ENCODE measurements at places on chromosomes 5 and 9.

DNA sequence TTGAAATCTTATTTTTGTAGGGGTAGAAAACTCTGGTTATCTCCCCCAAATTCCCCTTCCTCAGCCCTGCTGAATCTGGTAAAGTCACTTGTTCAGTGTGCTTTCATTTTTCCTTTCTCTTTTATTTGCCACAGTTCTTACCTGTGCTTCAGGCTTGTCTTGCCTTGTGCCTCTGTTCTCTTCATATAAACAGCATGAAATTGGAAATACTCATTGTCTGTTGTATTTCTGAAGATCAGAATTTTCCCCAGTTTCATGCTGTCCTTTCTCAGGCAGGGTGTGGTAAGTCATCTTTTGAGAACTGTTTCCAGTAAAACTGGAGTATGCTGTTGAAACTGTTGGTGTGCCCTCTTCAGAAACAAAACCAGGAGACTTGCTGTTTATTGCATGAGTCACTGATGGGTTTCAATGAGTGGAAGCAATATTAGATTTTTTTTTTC is 7.0 kb downstream of the PAM start:
- DNase-seq: peak; percentile 52

DNA sequence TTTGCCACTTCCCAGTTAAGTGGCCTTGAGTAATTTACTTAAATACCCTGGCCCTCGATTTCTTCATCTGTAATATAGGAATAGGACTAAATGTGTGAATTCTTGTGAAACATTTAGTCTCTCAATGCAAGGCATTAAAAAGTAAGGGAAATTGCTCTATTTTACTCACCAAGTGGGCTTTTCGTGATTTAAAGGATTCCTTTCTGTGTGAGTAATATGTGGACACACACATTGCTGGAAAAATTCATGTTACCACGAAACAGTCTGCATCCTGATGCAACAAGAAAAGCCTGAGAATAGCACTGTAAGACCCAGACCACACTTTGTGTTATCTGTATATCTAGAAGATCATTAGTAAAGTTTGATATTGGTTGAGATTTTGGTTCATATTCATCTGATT is 1243.0 kb upstream of the CDH9 start:
- no peak for DNase-seq

DNA sequence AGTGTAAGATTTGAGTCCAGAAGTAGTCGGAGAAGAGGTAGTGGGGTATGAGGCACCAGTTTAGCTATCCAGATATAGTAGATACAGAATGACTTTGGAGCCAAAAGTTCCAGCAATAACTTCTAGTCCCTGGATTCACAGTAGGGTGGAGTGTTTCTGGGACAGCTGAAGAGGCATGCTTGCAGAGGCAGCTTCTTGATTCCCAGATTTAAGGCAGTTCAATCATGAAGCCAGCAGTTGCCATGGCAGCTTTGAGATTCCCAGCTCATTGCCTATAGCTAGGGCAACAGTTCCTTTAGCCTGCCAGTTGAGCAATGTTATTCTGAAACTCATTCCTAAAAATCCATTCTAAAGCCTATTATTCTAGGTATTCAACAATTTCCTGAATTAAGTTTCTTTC is 79.2 kb downstream of the LIX1 start:
- DNase-seq: no peak

- no peak for DNase-seq
These were observed 202.0 kb upstream of the HAPLN1 start for GRCh38 chr5:83922699-83923098.

- no peak for DNase-seq
These were observed 57.1 kb downstream of the PSD2 start for GRCh38 chr5:139852696-139853095.

DNA sequence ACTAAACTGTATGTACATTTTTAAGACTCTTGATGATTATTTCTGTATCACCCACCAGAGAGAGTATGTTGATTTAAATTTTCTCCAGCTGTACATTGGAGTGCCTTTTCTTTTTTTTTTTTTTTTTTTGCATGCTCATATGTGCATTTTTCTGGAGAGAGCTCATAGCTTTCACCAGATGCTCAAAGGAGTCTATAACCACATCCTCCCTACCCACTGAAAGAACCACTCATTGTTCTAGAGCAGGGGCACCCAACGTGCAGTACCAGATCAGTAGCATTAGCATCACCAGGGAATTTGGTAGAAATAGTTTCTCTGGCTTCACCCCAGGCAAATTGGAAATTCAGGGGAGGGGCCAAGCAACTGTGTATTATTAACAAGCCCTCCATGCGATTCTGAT is 53.9 kb upstream of the TMEM171 start:
- peak; percentile 83 for DNase-seq

- no peak for DNase-seq
These were observed 192.8 kb downstream of the FER start for GRCh38 chr5:108940506-108940905.

DNA sequence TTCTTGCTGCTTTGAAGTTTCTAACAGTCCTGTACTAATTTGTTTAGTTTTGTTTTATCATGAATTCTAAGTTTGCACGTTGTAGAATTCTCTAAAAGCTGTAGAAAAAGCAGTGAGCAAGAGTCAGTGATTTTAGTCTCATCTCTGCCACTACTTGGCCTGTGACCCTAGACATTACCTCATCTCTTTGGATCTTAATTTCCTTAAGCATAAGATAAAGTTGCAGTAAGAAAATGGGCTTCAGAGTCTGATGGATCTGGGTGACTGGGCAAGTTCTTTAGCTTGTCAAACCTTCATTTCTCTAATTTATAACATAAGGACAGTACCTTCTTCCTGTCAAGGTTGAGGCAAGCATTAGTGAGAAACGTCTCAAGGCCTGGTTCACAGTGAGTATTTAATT is 247.9 kb downstream of the DMRT2 start:
- no peak for DNase-seq

DNA sequence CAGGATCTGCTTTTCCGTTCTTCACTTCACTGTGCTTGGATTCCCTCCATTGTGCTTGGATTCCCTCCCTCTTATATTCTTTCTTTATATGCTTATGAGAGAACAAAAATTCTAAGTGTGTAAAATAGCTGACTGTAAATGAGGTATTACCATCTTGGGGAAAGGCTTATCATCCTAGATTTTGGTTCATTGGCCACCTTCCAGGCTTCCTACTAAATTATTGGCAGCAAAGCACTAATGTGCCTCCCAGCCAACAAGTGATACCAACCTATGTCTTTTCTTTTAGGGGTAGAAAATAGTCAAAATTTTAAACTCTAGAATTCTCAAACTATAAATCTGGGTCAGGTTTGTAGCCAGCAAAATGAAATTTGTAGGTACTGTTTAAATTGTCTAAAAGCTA is 52.7 kb downstream of the NDUFAF2 start:
- peak; percentile 39 for DNase-seq

GRCh38 chr9:108274971-108275370 is 580.8 kb downstream of the ACTL7B start:
- no peak for DNase-seq

GRCh38 chr5:82802954-82803353 is 274.2 kb downstream of the TMEM167A start:
- DNase-seq: no peak

GRCh38 chr5:75450069-75450468 is 61.4 kb downstream of the CERT1 start:
- DNase-seq: no peak

DNA sequence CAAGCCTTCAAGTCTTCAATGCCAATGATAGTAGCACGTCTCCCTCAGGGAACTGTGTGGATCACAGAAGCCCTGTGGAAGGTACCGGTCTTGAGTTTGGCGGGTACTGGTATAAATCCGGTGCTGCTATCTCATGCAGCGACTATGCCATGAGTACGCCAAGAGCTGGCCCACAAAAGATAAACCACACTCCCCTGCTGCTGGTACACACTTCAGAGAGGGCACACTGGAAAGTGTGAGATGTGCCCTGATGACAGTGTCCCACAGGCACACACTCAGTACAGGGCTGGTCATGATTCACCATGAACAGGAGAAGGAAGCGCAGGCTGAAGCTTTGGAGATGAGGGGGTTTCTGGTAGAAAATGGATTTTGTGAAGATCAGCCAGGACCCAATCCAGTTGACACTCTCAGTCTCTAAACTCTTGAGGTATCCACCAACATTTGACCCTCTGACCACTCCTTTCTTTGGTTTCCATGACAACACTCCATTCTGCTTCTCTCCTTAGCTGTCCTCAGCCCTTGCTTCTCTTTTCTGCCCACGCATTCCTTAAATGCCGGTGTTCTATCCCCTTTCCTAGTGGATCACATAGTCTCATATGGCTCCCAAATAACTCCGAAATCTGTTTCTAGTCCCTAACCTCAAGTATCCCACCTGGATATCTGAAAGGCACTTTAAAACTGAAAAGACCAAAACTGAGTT is 5.1 kb downstream of the AMACR start:
- DNase-seq: peak; percentile 67

GRCh38 chr5:72451741-72452505 is 55.3 kb downstream of the ZNF366 start:
- DNase-seq: peak; percentile 100

- no peak for DNase-seq
These were observed 10.3 kb upstream of the URM1 start for GRCh38 chr9:128360826-128361225.

DNA sequence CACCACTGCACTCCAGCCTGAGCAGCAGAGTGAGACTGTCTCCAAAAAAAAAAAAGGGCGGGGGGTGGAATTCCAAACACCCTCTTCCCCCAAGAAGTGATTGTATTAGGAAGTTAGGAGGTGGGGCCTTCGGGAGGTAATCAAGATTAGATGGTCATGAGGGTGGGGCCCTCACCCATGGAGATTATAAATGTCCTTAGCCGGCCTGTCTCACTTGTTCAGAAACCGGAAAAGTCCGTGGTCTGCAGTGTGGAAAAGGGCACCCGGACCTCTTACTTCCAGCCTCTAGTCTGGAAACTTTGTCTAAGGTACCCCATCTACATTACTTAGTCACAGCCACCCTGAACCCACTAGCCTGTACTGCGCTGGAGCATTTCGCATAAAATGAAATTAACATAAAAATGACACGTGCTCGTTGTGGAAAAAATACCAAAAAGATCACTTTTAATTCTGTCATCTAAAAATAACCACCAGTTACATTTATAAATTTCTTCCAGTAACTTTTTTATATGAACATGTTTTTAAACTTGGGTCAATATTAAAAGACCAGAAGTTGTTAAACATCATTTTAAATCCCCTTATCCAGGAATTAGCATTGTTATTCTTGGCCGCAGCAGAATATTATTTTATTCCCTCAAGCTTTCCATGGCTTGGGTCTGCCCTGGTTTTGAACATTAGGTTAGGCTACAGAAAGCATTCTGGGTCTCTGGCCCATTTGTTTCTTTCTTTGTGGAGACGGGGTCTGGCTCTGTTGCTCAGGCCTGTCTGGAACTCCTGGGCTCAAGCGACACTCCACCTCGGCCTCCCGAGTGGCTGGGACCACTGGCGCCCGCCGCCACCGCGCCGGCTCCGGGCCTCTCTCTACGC is 1.2 kb upstream of the CKS2 start:
- DNase-seq: peak; percentile 19

GRCh38 chr5:82151662-82152061 is 126.5 kb downstream of the RPS23 start:
- no peak for DNase-seq

GRCh38 chr5:167147879-167148278 is 1143.6 kb upstream of the WWC1 start:
- DNase-seq: peak; percentile 1

DNA sequence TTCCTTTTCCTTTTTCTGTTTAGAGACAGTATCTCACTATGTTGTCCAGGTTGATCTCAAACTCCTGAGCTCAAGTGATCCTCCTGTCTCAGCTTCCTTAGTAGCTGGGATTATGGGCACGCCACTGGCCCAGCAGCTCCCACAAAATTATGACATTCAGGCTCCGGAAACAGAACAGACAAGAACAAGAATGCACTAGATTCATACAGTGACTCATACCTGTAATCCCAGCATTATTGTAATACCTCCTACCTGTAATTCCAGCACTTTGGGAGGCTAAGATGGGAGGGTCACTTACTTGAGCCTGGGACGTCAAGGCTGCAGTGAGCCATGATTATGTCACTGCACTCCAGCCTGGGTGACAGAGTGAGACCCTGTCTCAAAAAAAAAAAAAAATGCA is 26.7 kb upstream of the B4GALT1 start:
- no peak for DNase-seq

- no peak for DNase-seq
These were observed 378.3 kb downstream of the KIAA0825 start for GRCh38 chr5:94240134-94240533.

DNA sequence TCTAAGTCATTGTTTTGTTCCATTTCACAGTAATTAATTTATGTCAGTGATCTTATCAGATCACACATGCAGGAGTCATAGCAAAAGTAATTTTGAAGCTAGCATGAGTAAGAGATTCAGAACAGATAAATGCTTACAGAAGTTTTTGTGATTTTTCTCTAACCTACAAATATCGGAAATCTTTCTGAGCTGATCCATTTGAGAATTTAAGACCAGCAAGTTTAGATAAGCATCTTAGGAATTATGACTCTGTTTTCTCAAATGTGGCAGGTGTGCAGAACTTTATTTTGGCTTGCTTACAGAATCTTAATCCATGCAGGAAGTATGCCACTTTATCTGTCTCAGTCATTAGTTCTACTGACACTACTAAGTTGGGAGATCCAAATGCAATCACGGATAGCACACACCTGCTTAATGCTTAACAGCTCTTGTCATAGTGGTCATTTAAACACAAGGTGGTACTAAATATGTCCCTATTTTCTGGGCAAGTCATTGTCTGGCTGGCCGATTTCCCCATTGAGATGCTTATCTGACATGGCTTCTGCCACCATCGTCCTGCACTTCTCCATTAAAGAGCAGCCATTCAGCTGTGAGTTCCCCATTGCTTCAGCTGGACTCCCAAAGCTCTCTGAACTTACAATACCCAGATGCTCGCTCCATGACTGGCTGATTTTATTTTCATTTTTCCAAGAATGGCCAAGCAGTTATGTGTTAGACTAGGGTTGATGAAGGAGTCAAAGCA is 305.4 kb upstream of the NUDT12 start:
- DNase-seq: no peak

DNA sequence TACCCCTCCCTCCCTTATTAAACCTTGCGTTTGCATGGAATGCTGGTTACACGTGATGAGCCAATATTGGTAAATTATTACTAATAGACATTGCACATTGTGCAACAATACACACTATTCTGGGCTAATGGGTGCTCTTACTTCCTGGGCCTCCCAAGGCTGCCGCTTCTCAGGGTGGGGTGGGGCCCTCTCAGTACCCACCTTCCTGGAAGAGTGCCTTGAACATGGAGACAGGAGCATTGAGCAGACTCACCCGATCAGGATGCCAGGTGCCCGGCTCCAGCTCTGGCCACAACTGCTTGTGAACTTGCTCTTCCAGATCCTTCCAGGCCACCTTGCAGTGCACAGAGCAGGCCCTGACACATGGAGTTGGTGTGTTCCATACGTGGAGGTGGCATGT is 24.7 kb upstream of the CEP72 start:
- no peak for DNase-seq

DNA sequence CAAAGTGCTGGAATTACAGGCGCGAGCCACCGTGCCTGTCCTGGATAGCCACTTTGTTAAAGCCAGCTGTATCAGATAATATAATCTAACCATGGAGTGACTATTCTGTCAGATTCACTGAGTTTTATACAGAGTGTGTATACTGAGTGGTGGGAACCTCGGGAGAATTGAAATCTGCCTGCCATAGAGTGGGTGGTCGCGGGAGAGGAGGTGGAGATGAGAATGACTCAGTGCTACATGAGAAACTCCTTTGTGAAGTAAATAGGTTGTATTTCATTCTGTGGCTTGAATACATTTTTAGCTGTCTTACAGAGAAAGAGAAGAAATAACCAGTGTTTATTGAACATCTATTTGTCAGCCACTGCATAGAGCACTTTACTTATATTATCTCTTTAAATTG is 26.4 kb downstream of the ATP6V0E1 start:
- no peak for DNase-seq
